Activated CD8-positive, alpha-beta memory T cell treated with anti-CD3 and anti-CD28 coated beads for 4 hours (primary cell): ENCODE measurements at places on chromosomes 1 and 21.

GRCh38 chr1:44275991-44276405 lies 62.7 kb downstream of the DMAP1 start:
- no peak for DNase-seq

DNA sequence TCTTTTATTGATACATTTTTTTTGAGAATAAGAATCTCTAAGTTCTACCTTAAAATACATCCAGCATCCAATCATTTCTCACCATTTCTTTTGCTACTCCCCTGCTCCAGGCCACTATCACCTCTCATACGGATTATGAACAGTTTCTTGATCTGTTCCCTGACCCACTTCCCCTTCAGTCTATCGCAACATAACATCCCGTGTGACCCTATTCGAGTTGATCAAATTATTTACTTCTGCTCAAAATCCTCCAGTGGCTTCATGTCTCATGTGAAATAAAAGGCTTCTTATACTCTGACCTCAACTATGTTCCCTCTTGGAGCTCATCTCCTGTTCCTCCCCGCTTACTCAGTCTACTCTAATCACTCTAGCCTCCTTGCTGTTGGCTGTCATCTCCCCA lies 5.2 kb downstream of the ALG14 start:
- DNase-seq = no peak

DNA sequence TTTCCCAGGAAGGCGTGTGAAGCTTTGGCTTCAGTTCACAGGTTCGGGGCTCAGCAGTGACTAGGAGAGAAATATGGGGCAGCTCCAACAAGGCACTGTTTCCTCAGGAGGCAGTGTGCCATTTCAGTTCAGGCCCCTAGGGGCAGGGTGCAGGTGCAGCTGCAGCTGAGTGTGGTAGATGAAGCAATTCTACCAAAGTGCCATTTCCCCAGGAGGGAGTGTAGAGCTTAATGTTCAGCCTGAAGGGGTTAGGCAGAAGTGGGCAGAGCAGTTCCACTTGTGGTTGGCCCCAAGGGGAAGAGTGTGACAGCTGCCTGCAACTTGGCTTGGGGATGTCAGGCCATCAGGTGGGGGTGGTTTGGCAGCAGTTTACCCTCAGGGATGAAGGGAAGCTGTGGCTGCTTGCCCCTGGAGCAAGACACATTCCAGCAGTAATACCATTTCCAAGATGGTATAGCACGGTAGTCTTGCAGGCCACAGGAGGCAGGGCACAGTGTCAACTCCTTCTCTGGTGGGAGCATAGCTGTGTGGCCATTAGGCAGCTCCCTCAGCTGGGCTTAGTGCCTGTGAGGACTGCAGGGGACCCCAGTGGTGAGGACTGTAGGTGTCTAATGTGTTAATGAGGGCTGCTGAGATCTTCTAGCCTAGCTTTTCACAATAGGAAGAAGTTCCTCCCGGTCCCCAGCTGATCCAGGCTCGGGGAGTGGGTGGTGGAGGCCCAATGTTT lies 34.7 kb downstream of the RGSL1 start:
- DNase-seq = no peak

DNA sequence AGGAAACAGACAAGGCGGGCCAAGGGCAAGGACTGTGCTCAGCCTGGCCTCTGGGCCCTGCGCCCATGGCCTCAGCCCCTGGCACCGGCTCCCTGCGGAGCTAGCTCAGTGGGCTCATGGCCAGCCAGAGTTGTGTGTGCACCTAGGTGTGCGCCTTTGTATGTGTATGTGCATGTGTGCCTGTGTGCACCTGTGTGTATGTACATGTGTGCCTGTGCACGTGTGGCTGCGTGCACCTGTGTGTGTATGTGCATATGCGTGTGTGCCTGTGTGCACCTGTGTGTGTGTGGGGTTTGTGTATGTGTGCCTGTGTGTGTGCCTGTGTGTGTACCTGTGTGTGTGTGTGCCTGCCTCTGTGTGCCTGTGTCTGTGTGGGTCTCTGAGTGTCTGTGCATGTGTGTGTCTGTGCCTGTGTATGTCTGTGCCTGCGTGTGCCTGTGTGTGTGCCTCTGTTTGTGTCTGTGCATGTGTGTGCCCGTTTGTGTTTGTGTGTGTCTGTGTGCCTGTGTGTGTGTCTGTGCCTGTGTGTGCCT lies 7.4 kb downstream of the GPR137B start:
- no peak for DNase-seq

DNA sequence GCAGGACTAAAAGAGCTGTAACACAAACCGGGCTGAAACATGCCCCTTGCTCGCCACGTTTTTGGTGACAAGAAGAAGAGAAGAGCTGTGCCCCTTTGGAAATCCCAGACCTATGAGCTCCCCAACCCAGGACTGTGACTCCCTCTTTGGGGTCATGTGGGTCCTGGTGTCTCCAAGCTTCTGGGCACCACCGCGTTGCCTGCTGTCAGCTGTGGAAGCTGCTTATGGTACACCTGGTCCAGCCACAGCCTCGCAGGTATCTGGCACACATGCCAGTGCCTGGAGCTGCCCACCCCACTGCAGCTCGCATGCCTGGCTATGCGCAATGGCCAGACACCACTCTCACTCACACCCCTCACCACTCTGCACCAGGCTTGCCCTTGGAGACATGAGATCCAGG lies 171.8 kb downstream of the MATN1 start:
- no peak for DNase-seq

- no peak for DNase-seq
Observed at GRCh38 chr1:156305215-156305614, 6.1 kb upstream of the VHLL start.

- no peak for DNase-seq
Observed at GRCh38 chr1:208597571-208597970, 353.4 kb upstream of the PLXNA2 start.

- no peak for DNase-seq
Observed at GRCh38 chr1:190129366-190129765, 348.3 kb downstream of the BRINP3 start.

- DNase-seq = no peak
Observed at GRCh38 chr1:19033926-19034680, 77.6 kb upstream of the IFFO2 start.

DNA sequence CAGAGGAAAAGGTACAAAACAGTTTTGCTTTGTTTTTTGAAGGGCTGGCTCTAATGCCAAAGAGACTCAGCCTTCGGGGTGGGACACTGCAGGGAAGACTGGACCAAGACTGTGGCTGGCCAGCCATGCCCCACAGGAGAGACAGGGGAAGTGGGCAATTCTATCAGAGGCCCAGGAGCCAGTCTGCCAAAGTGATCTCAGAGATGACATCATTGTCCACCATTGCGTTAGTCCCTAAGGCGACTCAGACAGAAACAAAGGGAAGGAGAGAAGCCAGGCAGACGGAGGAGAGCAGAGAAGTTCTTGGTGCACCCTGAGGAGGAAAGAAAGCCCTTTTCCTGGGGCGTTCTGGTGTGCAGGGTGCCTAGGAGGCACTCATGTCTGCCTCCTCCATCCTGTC lies 26.4 kb downstream of the OPTC start:
- no peak for DNase-seq

DNA sequence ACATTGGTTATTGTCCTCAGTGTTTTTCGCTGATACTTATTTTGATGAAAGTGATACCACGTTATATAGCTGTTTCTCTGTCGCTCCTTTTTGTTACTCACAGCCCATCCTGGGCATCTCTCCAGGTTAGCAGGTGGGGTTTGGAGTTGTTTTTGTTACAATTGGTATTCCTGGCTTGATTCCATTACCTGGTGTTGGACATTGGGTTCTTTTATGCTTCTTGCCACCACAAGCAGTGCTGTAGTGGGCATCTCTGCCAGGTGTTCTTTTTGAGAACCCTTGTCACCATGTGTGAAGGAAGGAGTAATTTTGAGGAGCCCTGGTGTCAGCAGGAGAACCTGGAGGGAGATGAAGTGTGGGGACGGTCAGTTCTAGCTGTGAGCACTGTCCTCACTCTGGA lies 47.5 kb upstream of the PWP2 start:
- DNase-seq = no peak

- no peak for DNase-seq
Observed at GRCh38 chr1:217647791-217648190, 16.6 kb downstream of the SPATA17 start.

DNA sequence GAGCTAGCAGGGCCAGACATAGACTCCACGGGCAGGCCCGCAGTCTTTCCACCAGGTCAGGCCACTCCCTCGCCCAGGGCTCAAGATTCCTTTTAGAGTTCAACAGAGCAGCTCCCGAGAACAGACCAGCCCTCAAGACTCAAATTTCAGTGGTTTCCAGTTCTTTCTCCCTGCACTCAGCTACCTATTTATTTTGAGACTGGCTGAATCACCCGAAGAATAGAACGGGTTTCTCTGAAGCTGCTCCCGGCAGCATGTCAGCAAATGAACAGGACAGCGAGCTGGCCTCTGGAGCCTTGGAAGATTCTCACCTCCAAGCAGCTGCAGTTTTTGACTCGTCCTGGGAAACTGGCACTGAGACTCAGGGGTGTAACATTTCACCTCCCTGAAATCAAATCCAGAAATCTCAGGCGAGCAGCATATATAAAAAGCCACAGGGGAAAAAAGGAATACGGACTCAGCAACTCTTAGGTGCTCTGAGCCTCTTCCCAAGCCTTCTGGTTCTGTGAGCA lies 177.9 kb downstream of the CLIC6 start:
- DNase-seq = no peak

DNA sequence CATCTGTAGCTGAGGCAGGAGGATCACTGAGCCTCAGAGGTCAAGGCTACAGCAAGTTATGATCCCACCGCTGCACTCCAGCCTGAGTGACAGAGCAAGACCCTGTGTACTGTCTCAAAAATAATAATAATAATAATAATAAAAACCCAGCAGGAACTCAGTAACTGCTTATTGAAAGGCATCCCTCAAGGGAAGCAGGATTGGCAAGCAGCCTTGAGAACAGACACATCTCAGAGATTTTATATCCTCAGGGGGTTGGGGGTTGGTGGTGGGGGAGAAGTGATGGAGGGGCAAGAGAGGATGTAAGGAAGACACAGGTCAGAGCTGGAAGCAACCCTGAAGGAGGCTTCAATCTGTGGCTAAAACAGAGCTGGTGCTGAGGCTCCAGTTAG lies 29.6 kb downstream of the GNB1 start:
- no peak for DNase-seq

GRCh38 chr1:37714689-37715088 lies 22.4 kb downstream of the CDCA8 start:
- DNase-seq = no peak

DNA sequence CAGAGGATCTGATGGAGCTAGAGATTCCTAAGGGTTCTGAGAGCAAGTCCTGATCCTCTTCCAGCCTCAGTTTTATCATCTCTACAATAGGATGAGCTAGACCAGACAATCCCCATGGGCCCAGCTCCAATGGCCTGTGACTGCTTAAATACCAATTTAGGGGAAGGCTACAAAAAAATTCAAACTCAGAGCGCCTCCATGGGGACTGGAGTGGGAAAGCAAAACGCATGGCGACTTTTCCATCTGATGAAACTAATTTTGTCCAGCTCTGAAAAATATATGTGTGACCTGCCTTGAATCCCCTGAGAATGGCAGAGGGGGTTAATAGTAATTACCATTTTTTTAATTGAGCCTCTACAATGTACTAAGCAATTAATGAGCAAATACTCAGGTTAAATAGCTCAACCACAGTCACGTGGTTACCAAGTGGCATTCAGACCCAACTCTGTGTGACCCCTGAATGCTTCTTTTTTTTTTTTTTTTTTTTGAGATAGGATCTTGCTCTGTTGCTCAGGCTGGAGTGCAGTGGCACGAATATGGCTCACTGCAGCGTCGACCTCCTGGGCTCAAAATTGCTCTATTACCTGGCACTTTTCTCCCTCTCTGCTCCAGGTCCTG lies 8.4 kb downstream of the EXTL1 start:
- DNase-seq = no peak
